ENCODE measurements at places on chromosomes 5 and 9. TPM values are rescaled to one million over a fixed set of nuclear protein-coding genes. Genes with fewer than 3 reads are reported as not detected.
A peak's percentile ranks its signal among the peaks of the same experiment; 100 is the strongest.

- DNase-seq: no peak
These were observed 10.1 kb downstream of the TMEM252 start for GRCh38 chr9:68530618-68531017.

DNA sequence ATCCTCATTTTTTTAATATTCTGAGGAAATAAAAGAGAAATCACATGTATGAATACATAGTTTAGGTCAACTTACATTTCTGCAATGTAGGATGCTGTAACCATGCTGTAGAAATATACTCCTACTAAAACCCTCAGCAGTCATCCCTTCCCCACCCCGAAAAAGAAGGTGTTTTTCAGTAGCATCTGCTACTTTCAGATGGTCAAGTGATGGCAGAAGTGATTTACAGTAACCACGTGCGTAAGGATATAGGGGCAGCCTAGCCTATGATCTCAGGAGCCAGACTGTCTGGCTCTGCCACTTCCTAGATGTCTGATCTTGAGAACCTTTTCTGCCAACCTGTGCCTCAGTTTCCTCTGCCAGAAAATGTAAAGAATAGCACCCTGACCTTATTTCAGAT is 26.0 kb upstream of the SYK start:
- no peak for DNase-seq

DNA sequence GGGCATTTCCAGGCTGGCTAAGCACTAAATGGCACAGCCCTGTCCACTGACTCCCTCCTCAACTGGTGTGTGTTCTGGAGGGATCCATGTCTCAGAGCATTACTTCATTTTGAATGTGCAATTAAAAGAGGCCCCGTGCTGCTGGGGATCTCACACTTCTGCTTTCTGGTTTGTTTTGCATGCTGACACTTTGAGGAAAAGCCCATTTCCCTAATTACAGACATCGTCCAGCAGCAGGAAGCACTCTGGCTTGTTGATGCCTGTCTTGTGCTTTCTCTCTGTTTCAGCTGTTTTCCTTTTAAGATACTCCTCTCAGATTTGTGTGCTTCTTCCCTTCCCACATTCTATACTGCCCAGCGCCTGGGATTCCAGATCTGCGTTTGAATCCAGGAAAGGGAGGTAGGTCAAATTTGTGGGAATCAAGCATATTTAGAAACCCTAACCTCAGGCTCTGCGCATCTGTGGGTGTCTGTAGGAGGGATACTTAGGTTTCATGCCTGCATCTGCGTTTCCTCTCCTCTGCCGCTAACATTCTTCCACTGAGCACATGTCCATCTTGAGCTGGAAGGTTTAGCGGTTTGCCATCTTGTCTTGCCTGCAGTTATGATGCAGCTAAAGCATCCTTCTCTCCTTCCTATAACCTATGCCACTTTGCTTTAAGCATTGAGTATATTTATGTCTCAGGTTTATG is 25.7 kb downstream of the SYK start:
- no peak for DNase-seq

DNA sequence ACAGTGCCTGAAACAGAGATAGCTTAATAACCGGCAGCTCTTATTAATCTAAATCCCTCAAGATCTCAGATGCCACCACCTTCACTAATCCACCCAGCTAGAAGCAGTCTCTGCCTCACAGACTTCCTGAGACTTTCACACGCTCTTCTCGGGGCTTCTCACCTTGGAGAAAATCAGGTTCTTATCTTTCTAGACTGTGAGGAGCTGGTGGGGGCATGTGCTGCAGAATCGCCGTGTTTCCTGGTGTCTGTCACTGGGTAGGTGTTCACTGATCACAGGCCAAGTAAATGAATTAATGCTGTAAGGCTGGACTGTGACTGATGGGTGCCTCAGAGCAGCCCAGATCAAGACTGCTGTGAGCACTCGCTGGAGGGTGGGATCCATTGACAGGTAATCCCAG is 101.7 kb downstream of the PSD2 start:
- DNase-seq: no peak

DNA sequence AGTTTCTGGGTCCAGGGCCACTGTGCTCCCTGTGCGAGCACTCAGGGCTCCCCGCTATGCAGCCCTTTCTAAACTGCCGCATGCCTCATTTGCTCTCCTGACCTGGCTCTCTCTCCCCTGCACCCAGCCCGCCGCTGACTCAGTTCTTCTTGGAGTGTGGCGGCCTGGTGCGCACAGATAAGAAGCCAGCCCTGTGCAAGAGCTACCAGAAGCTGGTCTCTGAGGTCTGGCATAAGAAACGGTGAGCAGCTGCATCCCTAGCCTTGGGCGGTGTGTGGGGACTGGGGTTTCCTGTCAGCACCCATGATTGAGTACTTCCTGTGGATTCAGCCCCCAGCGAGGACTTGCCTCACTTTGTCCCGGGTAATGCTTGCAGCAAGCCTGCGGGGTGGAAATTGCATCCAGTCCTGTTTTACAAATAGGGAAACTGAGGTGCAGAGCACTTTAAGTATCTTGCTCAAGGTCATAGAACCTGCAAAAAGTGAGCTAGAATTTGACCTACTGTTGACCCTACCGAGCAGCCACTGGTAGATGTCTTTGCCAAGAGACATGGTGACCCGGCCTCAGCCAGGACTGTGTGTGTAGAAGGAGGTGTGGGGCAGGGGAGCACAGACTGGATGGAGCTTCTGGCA is 27.9 kb downstream of the USP20 start:
- peak; percentile 48 for DNase-seq

DNA sequence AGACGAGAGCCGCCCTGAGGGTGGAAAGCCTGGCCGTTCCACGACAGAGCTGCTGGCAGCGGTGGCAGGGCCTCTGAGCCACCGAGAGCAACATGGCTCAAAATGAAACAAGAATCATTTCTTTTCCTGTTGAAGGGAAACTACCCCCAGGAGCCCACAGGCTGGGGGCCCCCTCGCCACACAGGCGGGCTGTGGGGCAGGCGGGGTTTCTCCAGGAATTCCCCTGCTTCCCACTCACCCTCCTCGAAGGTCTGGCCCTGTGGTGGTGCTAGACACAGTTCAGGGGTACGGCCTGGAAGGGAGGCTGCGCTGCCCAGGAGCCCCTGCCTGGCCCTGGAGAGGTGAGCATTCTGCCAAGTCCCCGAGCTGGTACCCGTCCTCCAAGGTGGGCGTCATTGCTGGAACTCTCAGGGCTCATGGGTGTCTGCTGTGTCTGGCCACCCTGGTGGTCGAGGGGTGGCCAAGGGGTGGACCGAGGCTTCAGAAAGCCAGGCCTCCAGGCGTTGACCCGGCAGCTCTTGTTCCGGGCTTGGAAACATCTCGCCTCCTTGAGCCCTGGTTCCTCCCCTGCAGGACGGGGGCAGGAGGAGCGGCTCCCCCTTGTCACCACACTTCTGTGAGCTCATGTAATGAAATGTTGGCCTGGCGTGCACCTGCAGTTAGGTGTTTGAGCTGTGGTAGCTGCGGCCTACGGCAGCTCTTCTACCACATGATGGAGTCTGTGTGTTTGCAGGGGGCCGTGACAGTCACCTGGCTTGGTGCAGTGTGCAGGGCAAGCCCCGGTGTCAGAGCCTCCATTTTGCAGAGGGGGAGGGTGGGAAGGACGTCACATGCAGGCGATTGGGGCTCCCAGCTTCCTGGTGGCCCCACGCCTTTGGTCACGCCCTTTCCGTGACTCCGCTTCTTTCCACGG is 65.3 kb downstream of the RXRA start:
- no peak for DNase-seq

- peak; percentile 72 for DNase-seq
These were observed 6.5 kb downstream of the GLIS3 start for GRCh38 chr9:4293293-4293941.

TAF11L10 gene
- not detected for total RNA-seq

P4HA2 gene
- total RNA-seq: 85.5 TPM

Data from H4 (cell line).